ENCODE measurements at places on chromosomes 3 and 15. TPM values are rescaled to one million over a fixed set of nuclear protein-coding genes. Genes with fewer than 3 reads are reported as not detected.

CPB1 gene
- 1.1 TPM for total RNA-seq

GRCh38 chr15:43821505-43821904 lies 3.0 kb downstream of the MFAP1 start:
- H3K4me1 ChIP-seq: peaks cover 13% of the 10 kb centered on the region
- H3K4me3 ChIP-seq: no peak overlapping the region
- H3K27me3 ChIP-seq: no peaks in the 10 kb centered on the region
- no peak overlapping the region for H3K27ac ChIP-seq
- DNase-seq: no peak

GRCh38 chr3:35638980-35639253 lies 408 bp upstream of the ARPP21 start:
- no peak overlapping the region for H3K27ac ChIP-seq
- no peaks in the 10 kb centered on the region for H3K4me1 ChIP-seq
- no peaks in the 10 kb centered on the region for H3K27me3 ChIP-seq
- no peak overlapping the region for H3K4me3 ChIP-seq
- DNase-seq: no peak
- no peaks in the 10 kb centered on the region for H3K36me3 ChIP-seq

BTLA gene
- 0.36 TPM for total RNA-seq

GRCh38 chr3:45975686-45976085 lies 19.9 kb downstream of the FYCO1 start:
- DNase-seq: no peak
- no peaks in the 10 kb centered on the region for H3K27me3 ChIP-seq
- peaks cover 25% of the 10 kb centered on the region for H3K4me1 ChIP-seq
- peaks cover 45% of the 10 kb centered on the region for H3K36me3 ChIP-seq

GRCh38 chr3:141082064-141082463 lies 30.9 kb downstream of the SPSB4 start:
- no peak overlapping the region for H3K27ac ChIP-seq
- peaks cover 6% of the 10 kb centered on the region for H3K4me1 ChIP-seq
- peak; percentile 38 for DNase-seq
- H3K27me3 ChIP-seq: no peaks in the 10 kb centered on the region
- H3K4me3 ChIP-seq: no peak overlapping the region

All from osteoblast (primary cell).